ENCODE measurements at places on chromosomes 6 and 20.

GRCh38 chr20:36493801-36494114 lies 47.6 kb upstream of the MYL9 start:
- no peak for DNase-seq

DNA sequence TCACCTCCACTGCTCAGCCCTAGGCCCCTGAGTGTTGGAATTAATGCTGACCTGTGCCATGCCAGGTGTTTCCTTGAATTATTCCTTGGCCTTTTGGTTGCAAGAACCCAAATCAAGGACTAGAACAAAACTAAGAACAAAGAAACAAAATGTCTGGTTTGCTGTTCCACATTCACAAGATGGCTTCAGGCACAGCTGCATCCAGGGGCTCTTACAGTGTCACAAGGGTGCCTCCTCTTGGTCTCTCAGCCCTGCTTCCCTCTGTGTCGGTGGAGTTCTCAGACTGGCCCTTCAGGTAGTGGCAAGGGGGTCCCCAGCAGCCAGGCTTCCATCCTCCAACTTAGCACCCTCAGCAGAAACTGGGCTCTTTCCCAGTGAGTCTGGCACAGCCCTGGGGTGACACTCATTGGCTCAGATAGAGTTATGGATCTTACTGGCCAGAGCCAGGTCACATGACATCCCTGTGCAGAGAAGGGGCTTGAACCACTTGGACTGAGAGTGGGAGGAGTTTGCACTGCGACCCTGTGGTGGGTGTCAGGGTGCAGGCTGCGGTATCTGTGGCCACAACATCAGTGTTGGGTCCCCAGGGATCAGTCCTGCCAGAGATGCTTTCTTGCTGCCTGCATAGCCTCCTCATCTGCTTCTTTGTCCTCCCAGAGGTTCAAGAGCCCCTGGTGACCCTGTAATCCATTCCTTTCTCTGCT lies 427.7 kb upstream of the SULF2 start:
- no peak for DNase-seq

DNA sequence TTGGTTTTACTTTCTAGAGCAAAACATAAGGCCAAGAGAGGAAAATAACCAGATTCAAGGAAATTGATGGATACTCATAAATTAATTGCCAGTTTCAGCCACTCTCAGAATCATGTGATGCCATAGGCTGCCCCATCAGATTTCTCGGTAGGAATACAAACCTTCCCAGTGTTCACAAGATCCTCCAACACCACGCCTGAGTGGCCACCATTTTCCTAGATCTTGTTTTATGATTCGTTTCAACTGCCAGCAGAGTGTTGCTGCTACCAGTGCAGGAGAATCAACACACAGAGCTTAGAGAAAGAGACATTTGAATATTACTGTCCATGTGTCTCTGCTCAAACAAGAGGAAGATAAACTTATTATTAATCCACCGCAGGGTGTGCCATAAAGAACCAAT lies 434.2 kb upstream of the CDH4 start:
- no peak for DNase-seq

DNA sequence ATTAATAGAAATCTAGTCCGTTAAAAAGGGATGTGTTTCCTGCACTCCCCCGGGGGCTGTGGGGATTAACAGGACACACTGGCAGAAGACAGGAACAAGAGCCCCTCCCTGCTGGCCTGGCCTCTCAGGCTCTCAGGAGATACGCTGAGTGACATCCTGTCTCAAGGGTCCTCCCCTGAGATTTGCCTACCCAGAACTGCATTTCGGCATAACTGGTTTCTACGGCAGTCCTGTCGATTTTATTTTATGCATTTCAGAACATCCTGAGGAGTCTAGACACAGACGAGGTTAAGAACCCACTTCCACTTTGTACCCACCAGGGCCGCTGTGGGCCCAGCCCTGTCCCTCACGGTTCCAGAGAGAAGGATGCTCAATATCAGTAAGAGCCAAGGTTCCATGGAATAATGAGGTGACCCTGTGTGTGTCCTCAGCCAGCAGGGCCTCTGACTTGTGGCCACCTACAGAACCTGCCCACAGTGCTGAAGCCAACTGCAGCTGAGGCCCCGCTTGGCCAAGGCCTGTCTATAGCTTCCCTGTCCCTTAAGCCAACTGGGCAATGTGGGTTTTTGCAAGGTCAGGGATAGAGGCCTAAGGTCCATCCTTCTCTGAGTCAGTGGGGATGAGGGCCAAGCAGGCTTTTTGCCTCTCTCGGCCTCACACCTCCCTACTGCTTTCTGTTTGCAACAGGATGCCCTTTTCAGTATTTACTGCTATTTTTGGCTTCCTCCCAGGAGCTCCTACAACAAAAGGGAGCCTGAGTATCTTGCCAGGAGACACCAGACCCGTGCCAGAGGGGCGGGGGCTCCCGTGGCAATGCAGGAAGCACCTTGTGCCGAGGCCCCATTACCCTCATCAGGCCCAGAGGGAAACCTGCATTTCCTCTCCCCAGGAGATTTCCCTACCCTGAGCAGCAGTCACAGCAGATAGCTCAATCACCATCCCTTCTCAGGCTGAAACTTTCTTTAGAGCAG lies 14.7 kb downstream of the UQCC2 start:
- no peak for DNase-seq

- DNase-seq, result no peak
Observed at GRCh38 chr20:47496118-47496517, 5.6 kb upstream of the NCOA3 start.

DNA sequence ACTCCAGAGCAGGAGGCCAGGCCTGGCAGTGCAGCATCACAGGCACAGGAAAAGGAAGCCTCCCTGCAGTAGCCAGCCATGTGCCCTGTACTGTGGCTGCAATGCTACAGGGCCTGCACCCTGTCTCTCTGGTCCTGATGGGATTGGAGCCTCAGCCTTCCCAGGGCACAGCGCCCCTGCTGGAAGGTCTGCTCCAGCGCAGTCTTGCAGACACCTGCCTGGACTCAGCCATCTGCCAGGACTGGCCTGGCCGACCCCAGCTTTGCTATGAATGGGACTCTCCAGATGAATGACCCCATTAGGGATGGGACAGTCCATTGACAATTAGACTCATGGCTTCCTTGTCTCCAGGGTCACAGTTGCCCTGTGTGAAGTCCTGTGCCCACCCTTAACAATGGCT lies 251.6 kb downstream of the ERMARD start:
- no peak for DNase-seq

DNA sequence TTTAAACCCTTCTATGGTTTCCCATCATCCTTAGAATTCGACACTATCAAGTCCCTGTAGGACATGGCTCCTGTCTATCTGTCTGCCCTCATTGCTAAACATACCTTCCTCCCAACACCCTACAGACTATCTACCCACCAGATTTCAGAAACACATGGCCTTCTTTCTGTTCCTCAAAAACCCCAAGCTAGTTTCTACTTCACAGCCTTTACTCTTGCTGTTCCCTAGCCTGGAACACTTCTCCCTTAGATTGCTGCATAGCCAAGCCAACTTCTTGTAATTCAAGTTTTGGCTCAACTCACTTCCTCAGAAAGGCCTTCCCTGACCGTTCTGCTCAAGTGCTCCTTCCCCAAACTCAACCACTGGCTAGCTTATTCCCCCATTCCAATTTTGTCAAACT lies 156.2 kb downstream of the BTBD9 start:
- DNase-seq, result no peak

Data from amniotic stem cell (primary cell).